ENCODE measurements at places on chromosomes 1 and 21. TPM values are rescaled to one million over a fixed set of nuclear protein-coding genes. Genes with fewer than 3 reads are reported as not detected.

S100B gene
- 4.5 TPM for total RNA-seq

HMCN1 gene
- 45.4 TPM for total RNA-seq

RNU1-3 gene
- 6,622 TPM for total RNA-seq

FMN2 gene
- 0.52 TPM for total RNA-seq

- no peaks in the 10 kb centered on the region for H3K27me3 ChIP-seq
- no peak overlapping the region for H3K27ac ChIP-seq
- H3K4me3 ChIP-seq = no peak overlapping the region
- no peaks in the 10 kb centered on the region for H3K4me1 ChIP-seq
- no peak for DNase-seq
Observed at GRCh38 chr1:91583326-91583755, 82.7 kb downstream of the CDC7 start.

- no peaks in the 10 kb centered on the region for H3K4me1 ChIP-seq
- no peak for DNase-seq
- no peaks in the 10 kb centered on the region for H3K27me3 ChIP-seq
- no peak overlapping the region for H3K4me3 ChIP-seq
- H3K27ac ChIP-seq = no peak overlapping the region
- H3K36me3 ChIP-seq = no peaks in the 10 kb centered on the region
Observed at GRCh38 chr1:247286134-247286670, 30.3 kb downstream of the VN1R5 start.

Measured in upper lobe of right lung (tissue), 1 donor.